Activated CD4-positive, alpha-beta T cell treated with anti-CD3 and anti-CD28 coated beads for 1 hour (primary cell): ENCODE measurements at places on chromosomes 12 and 14.
A peak's percentile ranks its signal among the peaks of the same experiment; 100 is the strongest.

GRCh38 chr14:65774041-65774440 lies 361.5 kb downstream of the FUT8 start:
- no peak for DNase-seq

DNA sequence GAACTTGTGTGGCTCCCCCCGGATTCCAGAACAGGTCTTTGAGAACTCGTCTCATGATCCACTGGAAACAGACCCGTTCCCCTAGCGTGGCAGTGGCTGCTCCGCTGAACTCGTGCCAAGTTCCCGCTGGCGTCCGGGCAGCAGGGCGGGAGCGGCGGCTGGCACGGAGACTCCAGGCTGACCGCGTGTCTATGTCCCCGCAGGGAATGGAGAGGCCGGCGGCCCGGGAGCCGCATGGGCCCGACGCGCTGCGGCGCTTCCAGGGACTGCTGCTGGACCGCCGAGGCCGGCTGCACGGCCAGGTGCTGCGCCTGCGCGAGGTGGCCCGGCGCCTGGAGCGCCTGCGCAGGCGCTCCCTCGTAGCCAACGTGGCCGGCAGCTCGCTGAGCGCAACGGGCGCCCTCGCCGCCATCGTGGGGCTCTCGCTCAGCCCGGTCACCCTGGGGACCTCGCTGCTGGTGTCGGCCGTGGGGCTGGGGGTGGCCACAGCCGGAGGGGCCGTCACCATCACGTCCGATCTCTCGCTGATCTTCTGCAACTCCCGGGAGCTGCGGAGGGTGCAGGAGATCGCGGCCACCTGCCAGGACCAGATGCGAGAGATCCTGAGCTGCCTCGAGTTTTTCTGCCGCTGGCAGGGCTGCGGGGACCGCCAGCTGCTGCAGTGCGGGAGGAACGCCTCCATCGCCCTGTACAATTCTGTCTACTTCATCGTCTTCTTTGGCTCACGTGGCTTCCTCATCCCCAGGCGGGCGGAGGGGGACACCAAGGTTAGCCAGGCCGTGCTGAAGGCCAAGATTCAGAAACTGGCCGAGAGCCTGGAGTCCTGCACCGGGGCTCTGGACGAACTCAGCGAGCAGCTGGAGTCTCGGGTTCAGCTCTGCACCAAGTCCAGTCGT lies 1.5 kb downstream of the APOLD1 start:
- peak; percentile 65 for DNase-seq

DNA sequence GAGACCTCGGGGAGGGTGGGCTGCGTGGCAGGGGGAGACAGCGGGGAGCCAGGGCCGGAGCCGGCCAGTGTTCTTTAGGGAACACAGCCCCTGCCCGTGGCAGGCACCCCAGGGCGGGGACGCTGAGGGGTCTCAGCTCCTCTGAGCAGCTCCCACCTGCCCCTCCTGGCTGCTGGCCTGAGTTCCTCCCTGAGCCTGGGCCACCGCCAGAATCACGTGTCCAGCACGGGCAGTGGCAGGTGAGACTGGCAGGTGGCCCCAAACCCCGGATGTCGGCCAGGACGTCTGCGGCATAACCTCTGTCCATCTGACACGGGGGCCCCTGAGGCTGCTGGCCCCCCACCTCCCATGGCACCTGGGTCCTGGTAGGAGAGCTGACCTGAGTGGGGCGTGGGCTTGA lies 25.1 kb downstream of the NOC4L start:
- DNase-seq = no peak

DNA sequence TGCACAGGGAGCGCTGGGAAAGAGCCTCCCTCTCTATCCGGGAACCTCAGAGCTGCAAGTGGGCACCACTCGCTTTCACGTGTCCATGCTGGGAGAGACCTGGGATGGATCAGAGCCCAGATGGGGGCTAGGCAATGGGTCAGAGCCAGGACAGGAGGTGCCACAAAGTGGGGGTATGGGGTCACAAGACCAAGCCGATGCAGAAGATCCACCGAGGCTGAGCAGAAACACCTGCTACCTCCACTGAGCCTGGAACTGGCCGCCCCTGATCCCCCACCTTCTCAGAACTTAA lies 180.9 kb upstream of the SFSWAP start:
- DNase-seq = no peak

DNA sequence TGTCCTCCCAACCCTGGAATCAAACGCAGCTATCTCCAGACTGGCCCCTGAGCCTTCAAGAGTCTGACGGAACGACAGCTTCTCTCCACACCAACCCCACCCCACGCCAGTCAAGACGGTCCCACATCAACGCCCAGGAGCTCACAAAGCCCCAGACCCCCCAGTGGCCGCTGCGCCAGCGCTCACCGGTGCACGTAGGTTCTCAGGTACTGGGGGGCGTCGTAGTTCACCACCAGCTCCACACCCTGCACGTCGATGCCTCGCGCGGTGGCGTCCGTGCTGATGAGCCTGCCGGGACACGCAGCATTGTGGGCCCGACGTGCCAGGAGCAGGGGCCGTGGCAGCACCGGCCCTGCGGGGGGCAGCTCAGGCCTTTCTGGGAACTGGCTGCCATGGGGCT lies 4.2 kb downstream of the DDX51 start:
- DNase-seq = no peak

DNA sequence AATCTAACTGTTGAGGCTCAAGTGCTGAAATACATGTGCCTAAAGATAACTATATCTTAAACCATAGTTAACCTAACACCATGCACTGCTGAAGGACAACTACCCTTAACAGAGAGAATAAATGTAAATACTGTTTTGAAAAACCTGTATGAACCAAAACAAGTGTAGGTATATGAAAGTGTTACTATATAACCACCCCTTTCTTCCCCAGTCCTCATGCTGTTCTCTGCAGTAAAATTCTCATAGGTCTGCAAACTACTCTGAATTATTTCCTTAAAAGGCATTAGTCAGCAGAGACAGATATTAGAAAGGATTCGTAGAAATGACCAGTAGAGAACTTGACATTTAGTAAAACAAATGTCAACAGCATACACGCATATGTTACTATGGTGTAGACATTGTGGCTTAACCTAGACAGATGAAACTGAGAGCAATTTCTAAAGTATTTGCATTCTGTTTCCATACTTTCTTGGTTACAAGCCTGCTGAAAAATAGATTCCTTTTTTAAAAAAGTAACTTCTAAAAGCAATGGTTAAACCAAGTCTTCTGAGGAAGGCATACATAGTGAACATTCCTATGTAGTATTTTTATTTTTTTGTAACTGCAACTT lies 13.9 kb downstream of the CSRP2 start:
- DNase-seq = no peak

- DNase-seq = no peak
These were observed 282.7 kb upstream of the SFSWAP start for GRCh38 chr12:131428091-131428685.

- no peak for DNase-seq
These were observed 1124.7 kb downstream of the FLRT2 start for GRCh38 chr14:86654558-86655184.

- no peak for DNase-seq
These were observed 94.2 kb downstream of the PLEKHA5 start for GRCh38 chr12:19223695-19224094.

GRCh38 chr14:54209511-54210250 lies 187.1 kb upstream of the CDKN3 start:
- no peak for DNase-seq
